ENCODE measurements at places on chromosomes 13 and 19. TPM values are rescaled to one million over a fixed set of nuclear protein-coding genes. Genes with fewer than 3 reads are reported as not detected.
A peak's percentile ranks its signal among the peaks of the same experiment; 100 is the strongest.

Gene NDUFA11
- 245 TPM for total RNA-seq

Gene PGLYRP2
- total RNA-seq, result not detected

Gene DZIP1
- 47.6 TPM for total RNA-seq

Gene TUBB4A
- not detected for total RNA-seq

Gene PRODH2
- total RNA-seq, result not detected

Gene SPPL2B
- 14.3 TPM for total RNA-seq

DNA sequence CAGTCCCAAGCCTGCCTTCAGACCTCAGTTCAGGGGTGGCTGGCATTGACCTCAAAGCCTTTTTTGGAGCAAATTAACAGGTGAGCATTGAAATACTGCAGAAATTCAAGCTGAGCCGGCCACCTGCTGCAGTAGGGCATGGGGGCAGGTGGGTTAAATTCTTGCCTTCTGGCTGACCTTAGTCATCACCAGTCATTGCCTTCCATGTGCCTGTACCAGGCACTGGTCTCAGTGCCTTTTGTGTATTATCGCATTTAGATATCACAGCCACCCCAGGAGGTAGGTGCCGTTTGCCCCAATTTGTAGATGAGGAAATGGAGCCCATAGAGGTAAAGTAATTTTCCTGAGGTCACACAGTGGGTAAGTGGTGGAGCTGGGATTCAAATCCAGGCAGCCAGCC is 7.2 kb downstream of the PPP1R37 start:
- DNase-seq, result no peak

DNA sequence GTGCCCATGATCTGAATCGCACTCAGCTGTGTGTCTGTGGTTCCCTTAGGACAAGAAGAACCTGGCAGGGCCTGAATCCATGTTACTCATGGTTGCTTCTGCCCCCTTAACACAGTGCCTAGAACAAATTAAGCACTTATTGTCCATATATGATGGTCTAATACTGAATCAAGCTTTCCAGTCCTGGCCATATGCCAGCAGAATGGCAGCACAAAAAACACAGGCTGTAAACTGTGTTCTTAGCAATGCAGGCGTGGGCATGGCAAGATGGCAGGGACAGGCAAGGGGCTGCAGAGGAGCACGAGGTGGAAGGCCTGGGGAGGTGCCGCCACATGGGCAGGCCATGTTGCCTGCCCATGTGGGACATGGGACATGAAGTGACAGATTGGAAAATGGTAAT is 68.2 kb downstream of the LATS2 start:
- DNase-seq, result no peak

DNA sequence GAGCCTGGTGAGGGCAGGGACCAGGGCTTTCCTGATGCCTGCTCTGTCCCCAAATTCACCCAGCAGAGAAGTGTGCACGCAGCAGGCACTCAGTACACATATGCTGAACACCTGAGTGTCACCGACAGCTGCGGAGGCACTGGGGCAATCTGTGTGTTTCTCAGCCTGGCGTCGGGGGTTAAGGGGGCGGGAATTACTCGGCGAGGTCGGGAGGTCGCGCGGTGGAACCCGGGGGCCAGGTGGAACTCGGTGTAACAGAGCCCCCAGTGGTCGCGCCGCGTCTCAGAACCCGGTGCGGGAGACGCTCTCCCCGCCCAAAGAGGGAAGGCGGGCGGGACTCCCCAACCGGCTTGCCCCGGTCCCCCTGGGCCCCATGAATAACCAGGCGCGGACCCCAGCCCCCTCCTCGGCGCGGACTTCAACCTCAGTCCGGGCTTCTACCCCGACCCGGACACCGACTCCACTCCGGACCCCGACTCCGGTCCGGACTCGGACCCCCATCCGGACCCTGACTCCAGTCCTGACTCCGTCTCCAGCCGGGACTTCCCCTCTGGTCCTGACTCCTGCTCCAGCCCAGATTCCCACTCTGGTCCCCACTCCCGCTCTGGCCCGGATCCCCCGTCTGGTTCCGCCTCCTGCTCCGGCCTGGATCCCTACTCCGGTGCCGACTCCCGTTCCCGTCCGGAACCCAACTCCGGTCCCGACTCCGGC is at the start of gene SELENOV:
TSS of gene SELENOV (plus strand) at position 300 of the 711 bp plus-strand sequence. CDS start at position 374, 74 bp downstream.
- DNase-seq, result peak; percentile 86

DNA sequence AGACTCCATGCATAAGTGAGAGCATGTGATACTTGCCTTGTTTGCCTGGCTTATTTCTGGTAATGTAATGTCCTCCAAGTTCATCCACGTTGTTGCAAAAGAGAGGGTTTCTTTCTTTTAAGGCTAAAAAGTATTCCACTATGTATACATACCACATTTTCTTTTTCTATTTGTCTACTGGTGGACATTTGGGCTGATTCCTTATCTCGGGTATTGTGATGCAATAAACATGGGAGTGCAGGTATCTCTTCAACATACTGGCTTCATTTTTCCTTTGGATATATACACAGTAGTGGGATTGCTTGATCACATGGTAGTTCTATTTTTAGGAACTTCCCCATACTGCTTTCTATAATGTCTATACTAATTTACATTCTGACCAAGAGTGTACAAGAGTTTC is 49.6 kb upstream of the EBPL start:
- no peak for DNase-seq

DNA sequence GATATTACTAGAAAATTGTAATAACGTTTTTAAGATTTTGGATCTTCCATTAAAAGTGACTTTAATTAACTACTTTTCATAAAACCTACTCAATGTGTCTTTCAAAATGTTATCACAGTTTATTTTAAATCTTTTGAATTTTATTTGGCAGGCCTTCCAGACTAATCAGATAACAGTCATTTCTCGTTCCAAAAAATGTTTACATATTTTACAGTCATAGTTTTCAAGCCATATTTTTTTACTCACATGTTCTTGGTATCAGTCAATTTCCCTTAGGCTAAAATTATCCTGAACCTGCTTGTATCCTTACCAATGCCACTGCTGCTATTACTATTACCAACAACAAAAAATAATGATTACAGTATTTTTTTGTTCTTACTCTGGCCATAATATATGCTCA is 1783.5 kb downstream of the SLITRK5 start:
- no peak for DNase-seq

- DNase-seq, result no peak
Measured at GRCh38 chr13:113171250-113172125, 13.0 kb downstream of the PROZ start.

GRCh38 chr13:27847669-27848068 is 55.4 kb downstream of the GSX1 start:
- DNase-seq, result no peak

DNA sequence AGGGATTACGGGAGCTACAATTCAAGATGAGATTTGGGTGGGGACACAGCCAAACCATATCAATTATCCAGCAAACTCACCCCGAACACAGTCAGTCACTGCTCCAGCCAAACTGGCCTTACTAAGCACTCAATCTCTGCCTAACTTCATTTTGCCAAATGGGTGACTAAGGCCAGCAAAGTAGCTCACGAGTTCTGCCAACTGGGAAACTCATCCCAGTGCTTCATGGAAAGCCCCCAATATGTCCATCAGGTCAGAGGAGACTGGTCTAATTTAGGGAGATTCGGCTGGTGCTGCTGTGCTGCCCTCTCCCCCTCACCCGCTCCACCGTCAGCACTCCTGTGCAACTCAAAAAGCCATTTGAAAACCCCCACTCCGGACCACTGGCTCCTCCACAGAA is 324.0 kb downstream of the FOXO1 start:
- DNase-seq, result no peak

GRCh38 chr13:32426191-32426989 is 1.5 kb downstream of the N4BP2L1 start:
- DNase-seq, result no peak

GRCh38 chr19:41706741-41707501 is 1.5 kb upstream of the CEACAM5 start:
- peak; percentile 69 for DNase-seq

GRCh38 chr13:97234742-97235141 is 12.6 kb downstream of the MBNL2 start:
- no peak for DNase-seq

All from SJCRH30 (cell line).